ENCODE measurements at places on chromosomes 13 and 19.

DNA sequence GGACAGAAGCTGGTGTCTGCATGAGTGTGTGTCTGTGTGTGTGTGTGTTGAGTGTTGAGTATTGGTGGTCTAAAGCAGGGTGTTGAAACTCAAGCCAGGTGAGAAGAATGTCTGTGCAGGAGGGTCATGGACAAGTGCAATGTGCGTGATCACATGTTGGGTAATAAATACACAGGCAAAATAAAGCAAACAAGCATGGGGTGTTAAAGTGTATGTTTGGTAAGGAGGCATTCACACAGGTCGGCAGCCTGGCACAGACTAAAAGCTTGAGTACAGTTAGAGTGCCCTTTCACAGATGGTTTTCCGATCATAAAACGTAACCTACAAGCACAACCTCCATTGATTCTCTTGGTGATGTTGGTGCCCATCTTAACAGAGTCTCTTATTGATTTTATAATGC, 476.9 kb upstream of the KLHL1 start:
- no peak for DNase-seq

GRCh38 chr19:7533925-7534480, 1.5 kb upstream of the PNPLA6 start:
- peak; percentile 82 for DNase-seq

DNA sequence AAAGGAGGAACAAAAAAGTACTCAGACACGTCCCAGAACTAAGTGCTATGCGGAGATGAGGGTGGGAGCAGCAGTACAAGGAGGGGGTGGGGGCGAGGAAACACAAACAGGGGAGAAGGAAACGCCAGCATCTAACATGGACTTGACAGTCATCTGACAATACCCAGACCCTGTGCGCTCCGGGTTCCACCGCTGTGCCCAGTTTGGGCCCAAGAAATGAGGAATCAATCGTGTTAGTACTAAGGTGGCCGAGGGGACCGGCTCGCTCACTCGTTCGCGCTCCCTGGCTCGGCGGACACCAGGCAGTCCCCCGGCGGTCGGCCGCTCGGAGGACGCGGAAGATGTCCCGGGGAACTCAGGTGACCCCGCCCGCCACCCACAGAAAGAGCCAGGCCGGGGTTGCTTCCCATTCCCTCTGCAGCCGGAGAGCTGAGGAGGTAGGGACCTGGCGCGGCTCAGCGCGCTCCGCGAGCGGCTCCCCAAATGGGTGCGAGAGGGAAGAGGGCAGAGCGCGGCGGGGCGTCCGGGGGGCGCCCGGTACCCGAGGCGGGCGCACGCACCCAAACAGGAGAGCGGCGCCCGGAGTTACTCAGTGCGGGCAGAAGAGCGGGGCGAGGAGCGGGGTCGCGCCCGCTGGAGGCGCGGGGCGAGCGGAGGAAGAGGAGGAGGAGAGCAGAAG, 616 bp downstream of the TSHZ3 start:
- peak; percentile 28 for DNase-seq

DNA sequence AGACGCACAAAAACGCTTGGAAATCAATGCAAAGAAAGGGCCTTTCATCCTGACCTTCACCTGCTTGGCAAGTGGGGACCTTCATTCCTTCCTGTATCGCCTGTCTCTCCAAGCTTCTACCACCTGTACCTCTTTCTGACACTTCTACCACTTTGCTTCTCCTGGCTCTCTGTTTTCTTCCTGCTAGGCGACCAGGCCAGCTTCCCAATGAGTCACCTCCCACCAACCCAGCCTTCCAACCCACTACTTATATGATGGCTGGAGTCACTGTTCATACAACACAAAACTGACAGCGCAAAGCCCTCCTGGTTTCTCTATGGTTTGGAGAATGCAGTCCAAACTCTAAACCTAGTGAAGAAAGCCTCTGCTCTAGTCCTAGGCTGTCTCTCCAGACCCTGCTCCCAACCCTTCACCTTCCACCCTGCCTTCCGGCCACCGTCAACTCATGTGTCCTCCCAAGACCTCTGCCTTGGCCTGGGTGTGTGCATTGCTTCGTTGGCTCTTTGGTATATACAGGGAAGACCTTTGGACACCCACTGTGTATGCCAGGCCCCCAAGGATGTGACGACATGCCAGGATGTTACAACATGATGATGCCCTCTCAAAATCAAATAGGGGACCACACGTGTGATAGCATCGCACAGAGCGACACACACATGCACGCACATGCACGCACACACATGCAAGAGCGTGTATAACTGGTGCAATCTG, 148.5 kb downstream of the STK24 start:
- no peak for DNase-seq

DNA sequence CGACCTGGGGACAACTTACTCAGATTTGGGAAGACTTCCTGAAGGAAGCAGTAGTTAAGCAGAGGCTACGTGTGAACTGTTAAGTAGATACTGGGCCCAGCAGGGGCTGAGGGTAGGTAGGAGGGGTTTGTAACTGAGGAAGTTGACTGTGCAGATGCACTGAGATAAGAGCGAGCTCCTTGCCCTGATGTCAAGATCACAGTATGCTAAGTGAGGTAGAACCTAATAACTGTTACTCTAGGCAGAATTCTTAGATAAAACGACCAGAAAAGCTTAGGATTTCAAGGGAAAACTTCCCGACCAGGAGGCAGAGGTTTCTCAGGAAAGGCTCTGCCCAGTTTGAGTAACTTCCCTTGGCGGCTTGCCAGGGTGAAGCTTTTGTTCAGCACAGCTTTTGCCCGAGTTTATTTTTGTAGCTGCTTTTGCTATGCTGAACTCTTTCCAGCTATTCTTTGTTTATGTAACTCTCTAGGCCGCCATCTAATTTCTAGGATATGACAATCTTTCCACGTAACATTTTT, 632.1 kb downstream of the DIAPH3 start:
- no peak for DNase-seq

All from WERI-Rb-1 (cell line).